ENCODE measurements at places on chromosomes 6 and 20.

DNA sequence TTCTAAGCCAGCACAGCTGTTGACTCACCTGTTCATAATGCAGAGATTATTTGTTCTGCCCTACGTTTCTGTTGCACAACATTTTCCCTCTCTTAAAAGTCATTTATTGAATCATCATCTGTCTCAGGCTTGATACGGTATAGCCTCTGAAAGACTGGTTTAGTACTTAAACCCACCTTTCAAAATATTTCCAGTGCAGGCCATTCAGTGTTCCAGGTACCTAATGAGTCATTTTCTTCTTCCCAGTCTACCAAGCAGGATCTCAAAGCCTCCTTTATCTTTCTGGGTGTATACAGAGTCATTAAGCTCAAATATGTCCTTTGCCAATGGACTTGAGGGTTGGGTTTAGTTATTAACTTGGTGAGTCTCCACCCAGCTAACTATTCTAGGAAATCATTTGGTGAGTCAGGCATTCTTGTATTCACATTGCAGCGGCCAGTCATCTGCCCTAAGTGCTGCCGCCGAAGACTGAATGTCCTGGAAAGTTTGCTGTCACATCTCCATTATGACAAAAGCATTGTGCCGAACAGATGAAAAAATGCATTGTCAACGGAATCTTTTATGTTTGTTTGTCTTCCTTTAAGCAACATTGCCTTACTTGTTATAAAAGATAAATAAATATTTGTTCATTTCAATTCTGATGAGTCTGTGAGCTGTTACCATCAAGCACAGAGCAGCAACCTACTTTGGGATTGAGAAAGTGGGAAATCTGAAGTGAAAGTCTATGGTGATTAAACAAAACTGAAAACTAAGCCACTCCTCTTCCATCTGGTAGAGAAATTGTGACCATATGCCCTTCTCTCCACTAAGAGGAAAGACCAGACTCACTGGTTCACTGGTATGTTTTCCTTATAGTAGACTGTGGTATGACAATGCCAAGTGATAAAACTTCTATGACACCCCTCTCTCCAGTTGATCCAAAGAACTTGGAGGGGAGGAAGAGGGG, 14.3 kb upstream of the FAM135A start:
- peak; percentile 45 for ATAC-seq

DNA sequence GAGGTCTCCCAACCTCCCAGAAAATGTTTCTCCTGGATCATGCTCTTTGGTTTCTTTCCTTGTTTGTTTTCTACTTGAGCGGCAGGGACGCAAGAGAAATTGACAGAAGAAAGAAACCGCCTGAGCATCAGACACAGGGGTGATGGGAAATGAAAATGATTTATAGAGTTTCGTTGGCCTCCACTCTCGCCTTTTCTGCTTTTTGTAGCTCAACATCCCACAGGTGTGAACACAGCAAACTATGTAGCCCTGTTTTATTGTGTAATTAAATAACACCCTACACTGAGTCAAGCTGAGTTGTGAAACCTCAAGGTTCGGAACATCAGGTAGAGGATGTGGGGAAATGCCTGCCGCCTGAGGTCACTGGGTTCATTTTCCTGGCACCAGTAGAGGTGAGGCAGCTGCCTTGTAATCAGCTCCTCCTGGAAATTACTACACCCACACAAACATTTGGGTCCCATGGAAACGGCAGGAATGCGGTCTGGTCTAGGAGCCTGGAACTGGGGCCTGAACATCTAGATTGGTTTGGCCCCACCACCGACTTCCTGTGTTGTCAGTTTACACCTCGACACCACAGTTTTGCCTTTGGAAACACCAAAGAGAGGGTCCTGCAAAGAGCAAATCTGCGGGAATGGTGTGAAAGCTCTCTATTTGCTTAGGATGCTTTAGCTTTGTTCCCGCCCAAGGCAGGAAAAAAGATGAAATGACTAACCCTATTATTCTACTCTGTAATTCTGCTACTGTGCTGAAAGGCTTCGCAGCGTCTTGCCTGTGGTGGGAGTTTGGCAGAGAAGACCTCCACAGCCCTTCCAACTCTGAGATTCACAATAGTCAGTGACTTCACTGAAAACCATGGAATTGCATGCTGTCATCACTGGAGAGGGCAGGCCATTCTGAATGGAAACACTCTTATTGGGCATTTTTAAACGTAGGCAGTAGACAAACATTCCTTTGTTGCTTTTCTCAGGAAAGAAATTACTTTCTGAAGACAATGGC, 53.0 kb downstream of the ADAT2 start:
- peak; percentile 85 for ATAC-seq

DNA sequence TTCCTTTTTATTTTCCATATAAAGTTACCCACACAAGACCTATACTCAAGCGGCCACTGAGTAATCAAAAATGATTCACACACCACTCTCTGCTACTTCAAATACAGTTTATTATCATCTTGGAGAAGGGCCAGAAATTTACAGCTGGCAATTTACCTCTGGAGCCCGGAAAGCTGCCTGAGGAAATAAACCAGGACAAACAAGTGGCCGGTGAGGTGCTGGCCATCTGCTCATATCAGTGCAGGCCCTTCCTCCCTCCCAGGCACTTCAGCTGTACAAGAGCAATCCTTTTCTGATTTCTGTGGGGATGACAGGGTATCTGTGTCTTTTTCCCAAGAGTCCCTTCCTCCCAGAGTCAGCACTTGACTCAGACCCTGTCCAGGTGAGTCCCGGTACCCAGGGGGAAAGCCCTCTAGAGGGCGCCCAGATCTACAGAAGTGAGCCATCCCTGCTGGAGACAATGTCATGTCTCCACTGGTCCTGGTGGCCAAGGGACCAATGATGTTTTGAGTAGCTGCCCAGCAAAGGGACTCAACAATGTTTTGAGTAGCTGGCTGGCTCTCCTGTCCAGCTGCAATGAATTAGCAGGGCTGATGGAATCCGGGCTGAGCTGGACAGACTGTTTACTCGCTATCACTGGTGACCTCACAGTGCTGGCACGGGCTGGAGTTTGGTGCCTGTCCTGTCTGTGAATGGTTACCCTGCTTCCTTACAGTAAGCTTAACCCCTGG, 23.6 kb downstream of the LRP11 start:
- peak; percentile 86 for ATAC-seq

- ATAC-seq = no peak
Measured at GRCh38 chr20:52083627-52084232, 107.8 kb downstream of the ZFP64 start.

DNA sequence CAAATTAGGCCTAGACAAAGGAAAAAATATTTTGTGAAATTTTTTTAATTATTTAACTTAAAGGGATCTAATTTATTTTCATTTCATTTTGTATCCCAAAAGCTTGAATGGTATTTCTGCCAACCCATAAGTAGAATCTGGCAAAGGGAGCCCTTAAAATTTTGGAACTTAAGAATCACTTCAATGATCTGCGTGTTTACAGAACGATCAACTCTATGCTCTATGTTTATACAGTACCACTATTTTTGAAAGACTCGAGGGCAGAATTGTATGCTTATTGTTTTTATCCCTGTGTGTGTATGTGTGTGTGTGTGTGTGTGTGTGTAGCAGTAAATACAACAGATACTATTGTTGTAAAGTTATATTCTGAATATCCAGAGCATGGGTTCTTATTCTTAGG, 39.2 kb downstream of the METTL24 start:
- no peak for ATAC-seq

- no peak for ATAC-seq
Measured at GRCh38 chr6:13284646-13285045, 43.7 kb downstream of the TBC1D7 start.

- ATAC-seq = no peak
Measured at GRCh38 chr20:10667560-10668167, 6.1 kb downstream of the JAG1 start.

DNA sequence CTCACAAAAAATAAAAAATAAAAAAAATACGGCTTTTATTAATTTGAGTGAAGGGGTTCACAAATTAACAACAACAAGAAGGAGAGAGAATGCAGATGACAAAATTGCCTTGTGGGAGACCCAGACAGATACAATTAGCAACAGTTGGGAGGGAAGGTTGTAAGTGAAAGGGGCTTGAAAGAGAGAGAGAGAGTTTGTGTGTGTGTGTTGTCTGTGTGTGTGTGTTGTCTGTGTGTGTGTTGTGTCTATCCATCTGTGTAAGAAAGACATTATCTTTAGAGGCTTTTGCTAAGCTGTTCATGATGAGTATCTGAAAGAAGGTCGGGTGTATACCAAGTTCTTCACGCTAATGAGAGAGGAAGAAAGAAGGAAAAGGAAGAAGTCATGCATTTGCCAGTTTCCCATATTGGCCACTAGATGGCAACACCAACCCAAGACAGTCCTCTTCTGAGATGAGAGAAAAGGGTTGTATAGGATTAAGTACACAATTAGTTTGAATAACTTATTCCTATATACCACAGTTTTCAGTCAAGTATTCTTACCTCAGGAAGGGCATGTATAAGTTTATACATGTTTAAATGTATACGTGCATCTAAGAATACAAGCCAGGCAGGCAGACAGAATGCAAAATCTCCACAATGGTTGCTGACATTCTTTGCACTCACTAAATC, 63.7 kb upstream of the CD2AP start:
- peak; percentile 85 for ATAC-seq

GRCh38 chr20:19320005-19320404, 107.6 kb downstream of the SLC24A3 start:
- ATAC-seq = no peak

DNA sequence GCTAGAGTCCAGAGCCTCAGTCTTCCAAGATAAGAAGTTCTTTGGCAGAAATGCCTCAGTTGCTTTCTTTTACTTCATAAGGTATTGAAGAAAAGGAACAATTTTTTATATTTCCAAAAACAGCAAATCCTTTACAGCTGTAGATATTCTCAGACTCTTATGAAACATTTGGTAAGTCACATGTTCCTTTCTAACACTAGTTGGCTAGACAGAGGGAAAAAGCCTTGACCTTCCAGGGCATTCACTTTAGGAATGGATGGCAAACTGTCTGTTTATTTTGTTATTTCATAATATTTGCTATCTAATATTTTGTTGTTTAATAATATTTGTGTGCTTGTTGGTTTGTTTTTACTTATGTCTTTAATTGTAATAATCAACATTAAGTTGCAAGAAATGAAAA, 140.8 kb downstream of the PTPRK start:
- ATAC-seq = no peak

GRCh38 chr6:156809034-156809433, 31.9 kb downstream of the ARID1B start:
- ATAC-seq = peak; percentile 34

DNA sequence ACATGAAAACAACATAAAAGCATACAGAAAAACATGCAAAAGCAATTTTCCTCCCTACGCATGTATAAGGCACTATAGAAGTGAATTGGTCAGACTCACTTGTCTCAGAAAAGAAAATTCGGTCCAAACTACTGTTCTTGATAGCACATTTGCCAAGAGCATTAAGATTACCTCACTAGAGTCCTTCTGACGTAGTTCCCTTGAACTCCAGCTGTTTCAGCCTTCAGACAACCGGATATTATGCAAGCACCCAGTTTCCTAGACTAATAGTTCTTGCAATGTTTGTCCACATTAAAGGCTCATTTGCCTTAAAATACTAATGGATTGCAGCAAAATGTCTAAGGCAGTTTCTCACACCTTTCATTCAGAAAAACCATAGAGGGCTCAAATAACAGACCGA, 2.5 kb upstream of the CASS4 start:
- ATAC-seq = no peak

GRCh38 chr6:99184696-99185095, 164.8 kb downstream of the FAXC start:
- ATAC-seq = no peak

GRCh38 chr20:63049191-63049518, 42.4 kb upstream of the BHLHE23 start:
- no peak for ATAC-seq

Measured in activated T-helper 17 cell treated with anti-CD3 and anti-CD28 coated beads, Interleukin-2, amount 50 U/mL, for 72 hours (primary cell).